ENCODE measurements at places on chromosomes 12 and 14.

DNA sequence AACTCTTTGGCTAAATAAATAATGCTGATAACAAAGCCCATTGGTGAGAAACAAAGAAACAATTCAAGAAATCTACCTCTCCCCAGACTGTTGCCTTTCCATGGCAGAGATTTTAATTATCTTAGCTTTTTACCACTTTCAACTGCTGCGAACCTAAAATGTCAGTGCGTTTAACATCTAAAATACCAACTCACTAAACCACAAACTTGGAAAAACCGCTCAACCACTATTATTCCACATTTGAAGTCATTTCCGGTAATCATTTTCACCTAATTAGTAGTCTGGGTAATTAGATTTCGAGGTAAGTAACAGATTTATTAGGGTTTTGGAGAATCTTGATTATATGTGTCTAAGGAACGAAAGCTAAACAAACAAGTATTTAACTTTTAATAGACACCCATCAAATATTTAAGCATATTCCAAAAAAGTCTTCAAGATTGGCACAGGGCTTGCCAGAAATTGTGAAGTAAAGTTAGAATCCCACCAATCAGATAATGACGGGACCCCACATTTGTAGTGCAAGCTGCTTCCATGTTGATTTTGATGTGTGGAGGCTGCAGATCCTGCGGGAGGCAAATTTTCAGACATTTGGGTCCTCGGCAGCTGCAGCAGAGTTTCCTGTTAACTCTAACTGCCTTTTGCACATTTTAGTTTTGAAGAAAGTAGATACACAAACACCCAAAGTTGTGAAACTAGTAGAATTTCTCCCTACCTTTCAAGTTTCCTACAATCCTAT is 4.1 kb downstream of the OTX2 start:
- no peak for DNase-seq

DNA sequence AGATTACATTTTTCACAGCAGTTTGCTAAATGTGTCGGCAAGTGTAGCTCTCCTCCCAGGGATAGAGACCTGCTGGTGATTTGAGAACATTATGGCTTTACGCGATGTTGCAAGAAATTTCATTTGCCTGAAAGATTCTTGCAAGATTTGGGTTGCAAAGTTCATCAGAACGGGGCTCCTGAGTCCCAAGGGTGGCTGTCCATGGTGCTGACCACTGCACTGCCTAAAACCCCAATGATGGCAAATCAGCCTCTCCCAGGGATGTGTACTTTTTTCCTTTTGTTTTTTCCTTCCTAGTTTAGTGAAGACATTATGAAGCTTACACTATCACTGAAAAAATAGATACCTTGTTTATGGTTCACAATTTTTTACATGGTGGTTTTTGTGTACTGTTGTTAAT is 85.4 kb downstream of the WSCD2 start:
- DNase-seq, result no peak

- DNase-seq, result no peak
Measured at GRCh38 chr14:92430686-92431085, 82.9 kb upstream of the RIN3 start.

GRCh38 chr12:1284611-1285010 is 293.6 kb downstream of the ERC1 start:
- DNase-seq, result no peak

GRCh38 chr14:56127156-56127555 is 8.9 kb downstream of the PELI2 start:
- DNase-seq, result no peak

- DNase-seq, result no peak
Measured at GRCh38 chr14:68820999-68821683, 28.3 kb upstream of the ZFP36L1 start.

DNA sequence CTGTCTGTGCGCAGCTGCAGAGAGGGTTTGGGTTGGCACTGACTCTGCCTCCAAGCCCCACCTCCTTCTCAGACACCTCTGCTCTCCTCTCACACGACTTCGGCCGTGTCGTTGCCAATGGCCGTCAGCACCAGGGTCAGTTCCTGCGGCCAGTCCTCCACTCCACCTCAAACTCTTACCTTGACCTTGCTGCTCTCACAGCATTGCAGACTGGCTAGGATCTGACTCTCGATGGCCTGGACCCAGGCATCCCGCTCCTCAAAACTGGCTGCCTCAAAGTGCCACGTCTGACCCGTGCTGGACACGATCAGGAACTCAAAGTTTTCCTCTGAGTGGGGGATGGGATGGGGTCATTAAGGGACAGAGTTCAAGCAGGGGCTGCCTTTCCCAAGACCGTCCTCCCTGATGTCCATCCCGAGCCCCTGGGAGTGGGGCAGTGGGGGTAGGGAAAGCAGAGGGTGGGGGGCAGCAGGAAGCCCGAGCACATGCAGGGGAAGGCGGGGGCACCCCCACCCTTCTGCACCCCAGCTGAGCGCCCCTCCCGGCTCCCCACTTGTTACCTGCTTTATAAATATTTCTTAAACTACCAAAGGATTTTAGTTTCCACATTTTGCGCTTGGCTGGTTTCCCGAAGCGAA is 10.7 kb downstream of the AGAP2 start:
- DNase-seq, result no peak

- no peak for DNase-seq
Measured at GRCh38 chr12:27548301-27549199, 24.5 kb downstream of the PPFIBP1 start.

GRCh38 chr14:95106971-95107370 is 50.4 kb downstream of the DICER1 start:
- DNase-seq, result no peak

DNA sequence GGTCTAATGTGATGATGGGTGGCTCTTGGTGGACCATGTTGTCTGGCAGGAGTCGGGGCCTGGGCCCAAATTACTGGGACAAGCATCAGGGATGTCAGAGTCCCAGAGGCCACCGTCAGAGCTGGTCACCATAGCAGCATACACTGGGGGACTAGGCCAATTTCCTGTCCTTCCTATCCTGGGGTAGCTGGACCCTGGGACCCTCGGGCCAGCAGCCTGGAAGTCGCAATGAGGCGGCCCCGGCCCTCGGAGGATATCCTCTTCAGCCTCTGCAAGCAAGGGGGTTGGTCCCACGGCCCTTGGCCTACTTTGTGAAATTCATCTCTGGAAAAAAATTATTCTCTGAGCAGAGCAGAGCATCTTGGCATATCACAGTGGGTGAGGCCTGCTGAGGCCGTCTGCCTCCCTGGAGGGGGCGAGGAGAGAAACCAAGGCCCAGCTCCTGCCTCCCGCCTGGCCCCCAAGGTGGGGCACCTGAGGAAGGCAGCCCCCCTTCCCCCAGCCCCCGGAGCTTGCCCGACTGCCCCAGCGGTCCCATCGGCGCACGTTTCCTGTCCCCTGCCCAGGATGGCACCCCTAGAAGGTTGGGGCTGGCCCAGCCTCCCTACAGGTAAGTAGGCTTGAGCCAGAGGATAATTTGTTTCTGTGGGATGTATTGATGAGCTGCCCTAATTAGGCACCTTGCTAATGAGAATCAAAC is 135.0 kb upstream of the MYL2 start:
- no peak for DNase-seq

DNA sequence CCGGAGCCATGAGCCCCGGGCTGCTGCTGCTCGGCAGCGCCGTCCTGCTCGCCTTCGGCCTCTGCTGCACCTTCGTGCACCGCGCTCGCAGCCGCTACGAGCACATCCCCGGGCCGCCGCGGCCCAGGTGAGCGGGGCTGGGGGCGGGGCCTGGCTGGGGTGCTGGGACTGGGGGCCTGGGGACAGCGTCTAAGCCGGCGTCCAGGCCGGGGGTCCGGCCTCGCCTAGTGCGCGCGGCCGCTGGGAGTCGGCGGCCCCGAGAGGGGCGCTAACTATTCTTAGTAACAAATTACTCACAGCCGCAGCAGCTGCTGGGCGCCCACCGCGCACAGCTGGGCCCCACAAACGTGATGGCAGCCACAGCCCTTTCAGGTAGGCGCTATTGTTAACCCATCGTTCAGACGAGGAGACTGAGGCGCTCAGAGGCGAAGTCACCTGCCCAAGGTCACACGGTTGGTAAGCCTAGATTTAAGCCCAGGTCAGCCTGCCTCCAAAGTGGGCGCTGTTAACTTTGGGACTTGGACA is 374 bp downstream of the CYP46A1 start:
- no peak for DNase-seq

GRCh38 chr12:27505761-27506160 is 18.2 kb upstream of the PPFIBP1 start:
- DNase-seq, result no peak

- DNase-seq, result no peak
Measured at GRCh38 chr12:2652011-2652400, 142.8 kb upstream of the FKBP4 start.

GRCh38 chr12:66587912-66588311 is 91.0 kb downstream of the GRIP1 start:
- no peak for DNase-seq

- DNase-seq, result no peak
Measured at GRCh38 chr12:92778525-92778924, 75.7 kb downstream of the PLEKHG7 start.

- peak; percentile 54 for DNase-seq
Measured at GRCh38 chr14:90381999-90382451, 14.8 kb upstream of the CALM1 start.

DNA sequence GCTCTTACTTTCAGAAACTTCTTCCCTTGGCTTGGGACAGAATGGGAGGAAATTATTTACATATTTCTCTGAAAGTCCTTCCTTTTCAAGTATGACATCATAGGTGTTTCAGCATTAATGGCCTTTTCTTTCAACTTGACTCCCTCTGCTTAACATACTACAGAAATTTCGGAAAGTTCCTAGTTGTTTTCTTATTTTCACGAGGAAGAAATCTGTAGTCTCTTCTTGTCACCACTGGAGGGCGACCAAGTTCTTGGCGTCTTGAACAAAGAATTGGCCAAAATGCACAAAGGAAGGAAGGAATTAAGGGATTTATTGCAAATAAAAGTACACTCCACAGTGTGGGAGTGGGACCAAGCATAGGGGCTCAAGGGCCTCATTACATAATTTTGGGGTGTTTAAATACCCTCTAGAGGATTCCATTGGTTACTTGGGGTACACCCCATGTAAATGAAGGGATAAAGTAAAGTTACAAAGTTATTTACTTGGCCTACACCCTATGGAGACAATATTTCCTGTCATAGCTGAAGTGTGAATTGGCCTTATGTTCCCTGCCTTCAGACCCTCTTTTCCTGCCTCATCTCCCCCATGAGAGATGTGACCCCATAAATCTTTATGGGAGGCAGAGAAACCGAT is 70.4 kb downstream of the RPL10L start:
- DNase-seq, result no peak

DNA sequence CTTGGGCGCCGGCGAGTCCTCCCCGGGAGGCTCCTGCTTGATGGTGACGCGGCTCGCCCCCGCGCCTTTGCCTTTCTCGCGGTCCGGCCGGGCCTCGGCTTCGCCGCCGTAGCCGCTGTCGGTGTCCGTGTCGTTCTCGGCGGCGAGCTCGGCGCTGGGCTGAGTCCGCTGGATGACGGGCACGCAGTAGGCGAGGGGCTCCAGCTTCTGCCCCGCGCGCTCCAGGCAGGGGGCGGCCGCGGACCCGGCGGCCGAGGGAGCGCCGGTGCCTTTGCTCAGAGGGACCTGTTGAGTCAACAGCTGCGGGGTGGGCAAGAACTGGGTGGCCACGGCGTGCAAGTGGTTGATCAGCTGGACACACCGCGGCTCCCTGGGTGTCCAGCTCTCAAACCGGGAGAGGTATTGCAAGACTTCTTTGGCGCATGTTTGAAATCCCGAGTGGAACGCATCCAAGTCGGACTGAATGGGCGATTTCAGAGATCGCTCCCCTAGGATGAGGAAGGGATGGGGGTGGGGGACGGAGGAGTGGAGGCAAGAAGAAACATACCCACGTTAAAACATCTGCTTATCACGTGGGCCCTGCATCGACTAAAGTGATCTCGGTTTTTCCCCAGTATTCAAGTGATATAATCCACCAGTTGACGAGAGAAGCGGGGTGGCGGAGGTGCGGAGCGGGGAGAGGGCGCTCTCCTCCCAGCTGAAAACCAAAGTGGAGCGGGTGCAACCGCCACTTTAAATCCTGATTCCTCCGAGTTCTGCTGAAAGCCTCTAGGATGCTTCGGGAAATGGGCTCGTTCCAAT is 2.0 kb downstream of the BHLHE41 start:
- DNase-seq, result peak; percentile 86

DNA sequence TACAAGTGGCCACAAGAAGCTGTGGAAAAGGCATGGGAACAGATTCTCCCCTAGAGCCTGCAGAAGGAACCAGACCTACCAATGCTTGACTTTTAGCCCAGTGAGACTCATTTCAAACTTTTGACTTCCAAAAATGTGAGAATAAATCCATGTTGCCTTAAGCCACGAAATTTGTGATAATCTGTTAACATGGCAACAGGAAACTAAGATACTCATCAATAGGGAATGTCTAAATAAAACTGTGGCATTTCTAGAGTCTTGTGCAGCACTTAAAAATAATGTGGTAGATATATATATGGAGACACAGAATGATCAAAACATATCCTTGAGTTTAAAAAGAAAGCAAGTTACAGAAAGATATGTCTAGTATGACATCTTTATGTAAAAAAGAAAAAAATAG is 12.0 kb downstream of the HECTD4 start:
- DNase-seq, result no peak

DNA sequence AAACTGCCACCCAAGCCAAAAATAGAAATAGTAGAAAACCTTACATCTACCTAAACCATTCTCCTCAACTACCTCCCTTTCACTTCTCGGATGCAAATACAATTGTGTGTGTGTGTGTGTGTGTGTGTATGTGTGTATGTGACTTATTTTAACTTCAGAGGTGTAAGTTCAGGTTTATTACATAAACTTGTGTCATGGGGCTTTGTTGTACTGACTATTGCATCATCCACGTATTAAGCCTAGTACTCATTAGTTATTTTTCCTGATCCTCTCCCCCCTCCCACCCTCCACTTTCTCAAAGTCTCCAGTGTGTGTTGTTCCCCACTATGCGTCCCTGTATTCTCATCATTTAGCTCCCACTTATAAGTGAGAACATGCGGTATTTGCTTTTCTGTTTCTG is 592.5 kb upstream of the ATP2B1 start:
- DNase-seq, result no peak

DNA sequence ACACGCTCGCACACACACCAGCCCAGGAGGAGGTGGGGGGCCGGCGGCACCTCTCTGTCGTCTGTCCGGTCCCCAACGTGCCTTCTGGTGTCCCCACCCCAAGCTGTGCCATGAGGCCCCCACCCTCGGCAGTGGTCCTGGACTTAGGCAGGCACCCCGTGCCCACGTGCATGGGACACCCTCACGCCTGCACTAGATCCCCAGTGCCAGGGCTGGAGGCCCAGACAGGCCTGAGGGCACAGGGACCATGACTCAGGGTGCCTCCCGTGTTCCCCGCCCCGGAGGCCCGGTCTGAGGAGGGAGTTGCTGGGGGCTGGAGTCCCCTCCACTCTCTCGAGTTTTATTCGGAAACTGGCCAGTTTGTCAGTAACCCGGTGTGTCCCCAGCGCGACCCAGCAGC is 38.8 kb downstream of the LRCOL1 start:
- no peak for DNase-seq

- no peak for DNase-seq
Measured at GRCh38 chr12:69042970-69043369, 110.0 kb upstream of the CPM start.

Data from psoas muscle (tissue), 8 donors.